ACHN (cell line): ENCODE measurements at places on chromosomes 3 and 15.

DNA sequence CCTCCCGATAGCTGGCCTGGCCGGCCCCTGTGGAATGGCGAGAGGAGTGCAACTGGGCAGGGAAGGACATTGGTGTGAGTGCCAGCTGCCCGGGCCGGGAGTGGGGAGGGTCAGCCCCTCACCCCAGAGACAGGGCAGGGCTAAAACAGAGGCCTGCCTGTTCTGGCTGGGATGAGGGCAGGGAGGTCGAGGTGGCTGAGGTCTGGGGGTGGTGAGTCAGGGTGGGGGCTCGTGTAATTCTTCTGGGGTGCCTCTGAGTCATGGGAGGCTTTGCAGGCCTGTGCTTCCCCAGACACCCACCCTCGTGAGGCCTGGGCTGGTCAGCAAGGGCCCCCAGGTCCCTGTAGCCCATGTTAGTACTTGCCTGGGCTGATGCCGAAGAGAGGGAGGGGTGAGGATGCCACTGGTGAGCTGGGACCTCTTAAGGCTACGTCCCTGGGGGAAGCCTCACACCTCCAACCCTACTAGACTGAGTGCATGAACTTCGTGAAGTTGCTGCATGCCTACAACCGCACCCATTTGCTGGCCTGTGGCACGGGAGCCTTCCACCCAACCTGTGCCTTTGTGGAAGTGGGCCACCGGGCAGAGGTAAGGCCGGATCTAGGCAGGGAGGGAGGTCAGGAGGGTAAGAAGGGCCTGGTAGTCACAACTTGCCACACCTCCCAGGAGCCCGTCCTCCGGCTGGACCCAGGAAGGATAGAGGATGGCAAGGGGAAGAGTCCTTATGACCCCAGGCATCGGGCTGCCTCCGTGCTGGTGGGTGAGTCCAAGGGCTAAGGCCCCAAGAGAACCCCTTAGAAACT is 1.7 kb downstream of the SEMA3B start:
- DNase-seq: no peak

DNA sequence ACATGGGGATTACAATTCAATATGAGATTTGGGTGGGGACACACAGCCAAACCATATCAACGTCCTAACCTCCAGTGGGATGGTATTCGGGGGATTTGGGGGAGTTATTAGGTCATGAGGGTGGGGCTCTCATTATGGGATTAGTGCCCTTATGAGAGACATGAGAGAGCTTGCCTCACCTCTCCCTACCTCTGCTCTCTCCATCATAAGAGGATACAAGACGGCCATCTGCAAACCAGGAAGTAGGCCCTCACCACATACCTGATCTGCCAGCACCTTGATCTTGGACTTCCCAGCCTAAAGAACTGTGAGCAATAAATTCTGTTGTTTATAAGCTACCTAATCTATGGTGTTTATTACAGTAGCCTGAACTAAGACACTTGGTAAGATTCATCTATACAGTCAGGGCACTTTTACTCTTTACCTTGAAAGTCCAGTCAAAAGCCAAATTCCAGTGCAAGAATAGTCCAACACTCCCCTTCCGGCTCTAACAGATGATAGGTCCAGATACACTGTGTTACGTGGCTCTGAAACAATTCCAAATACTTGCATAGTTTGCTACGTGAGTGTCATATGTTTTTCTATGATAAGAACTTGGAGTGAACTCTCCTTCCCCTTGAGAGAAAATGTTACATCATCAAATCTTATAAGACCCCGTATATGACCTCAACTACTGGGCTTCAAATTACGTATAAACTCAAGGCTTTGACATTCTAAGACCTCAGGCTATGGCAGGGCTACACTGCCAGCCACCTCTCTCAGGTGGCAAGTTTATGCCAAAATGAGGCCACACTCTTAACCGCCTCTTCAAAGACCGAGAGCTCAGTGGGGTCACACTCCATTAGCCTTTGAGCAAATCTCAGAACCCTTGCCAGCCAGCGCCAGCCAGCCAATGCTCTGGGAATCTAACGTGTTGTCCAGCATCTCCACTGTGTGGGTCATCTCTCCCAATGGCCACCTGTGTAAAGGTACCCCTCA is 129.9 kb downstream of the XXYLT1 start:
- no peak for DNase-seq

GRCh38 chr3:157117875-157118654 is 41.9 kb downstream of the CCNL1 start:
- no peak for DNase-seq

- no peak for DNase-seq
Observed at GRCh38 chr3:50658831-50659230, 15.9 kb upstream of the DOCK3 start.

DNA sequence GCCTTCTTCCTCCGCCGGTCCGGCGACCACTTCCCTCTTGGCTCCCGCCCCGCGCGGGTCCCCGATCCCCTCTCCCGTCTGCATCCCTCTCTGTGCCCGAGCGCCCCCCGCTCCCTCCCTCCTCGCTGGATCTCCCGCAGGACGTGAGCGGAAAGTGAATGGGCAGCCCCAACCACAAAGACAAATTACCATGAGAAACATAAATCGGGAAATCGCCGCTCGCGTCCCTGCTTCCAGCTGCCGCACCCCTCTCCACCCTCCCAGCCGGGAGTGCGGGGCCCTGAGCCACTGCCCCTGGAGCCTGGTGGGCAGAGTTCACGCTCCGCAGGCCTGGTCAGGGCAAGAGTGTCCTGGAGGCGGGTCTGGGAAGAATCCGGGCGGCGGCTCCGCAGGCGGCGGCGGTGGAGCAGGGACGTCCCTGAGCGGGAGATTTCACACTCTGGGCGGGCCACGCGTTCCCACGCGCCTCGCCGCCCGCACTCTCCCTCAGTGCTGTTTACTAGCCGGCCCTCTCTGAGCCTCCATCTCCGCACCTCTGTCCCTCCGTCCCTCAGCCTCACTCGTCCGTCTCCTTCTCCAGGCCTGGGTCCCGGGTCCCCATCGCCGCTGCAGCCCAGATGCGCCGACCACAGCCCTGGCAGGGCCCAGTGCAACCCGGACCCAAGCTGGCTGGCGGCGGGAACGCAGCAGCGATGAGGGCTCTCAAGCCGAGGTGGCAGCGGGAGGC is 835 bp downstream of the SEMA5B start:
- no peak for DNase-seq

- DNase-seq: no peak
Observed at GRCh38 chr3:94303266-94303665, 240.4 kb downstream of the NSUN3 start.

DNA sequence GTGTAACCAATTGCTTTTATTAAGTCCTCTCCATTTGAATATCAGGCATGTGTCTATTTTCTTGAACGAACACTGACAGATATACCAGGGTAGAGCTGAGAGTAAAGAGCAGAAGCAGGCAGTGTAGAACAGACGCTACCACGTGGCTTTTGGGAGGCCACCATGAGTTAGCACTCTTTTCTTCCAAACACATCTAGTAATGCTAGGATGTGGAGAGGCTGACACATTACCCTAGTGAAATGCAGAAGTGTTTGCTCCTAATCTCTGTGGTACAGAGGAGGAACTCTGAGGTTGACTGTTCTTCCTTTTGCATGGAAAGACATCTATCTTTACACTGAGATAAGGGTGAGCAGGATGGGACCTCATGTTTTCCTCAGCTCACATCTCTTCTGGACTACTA is 216.3 kb downstream of the SATB1 start:
- DNase-seq: no peak

DNA sequence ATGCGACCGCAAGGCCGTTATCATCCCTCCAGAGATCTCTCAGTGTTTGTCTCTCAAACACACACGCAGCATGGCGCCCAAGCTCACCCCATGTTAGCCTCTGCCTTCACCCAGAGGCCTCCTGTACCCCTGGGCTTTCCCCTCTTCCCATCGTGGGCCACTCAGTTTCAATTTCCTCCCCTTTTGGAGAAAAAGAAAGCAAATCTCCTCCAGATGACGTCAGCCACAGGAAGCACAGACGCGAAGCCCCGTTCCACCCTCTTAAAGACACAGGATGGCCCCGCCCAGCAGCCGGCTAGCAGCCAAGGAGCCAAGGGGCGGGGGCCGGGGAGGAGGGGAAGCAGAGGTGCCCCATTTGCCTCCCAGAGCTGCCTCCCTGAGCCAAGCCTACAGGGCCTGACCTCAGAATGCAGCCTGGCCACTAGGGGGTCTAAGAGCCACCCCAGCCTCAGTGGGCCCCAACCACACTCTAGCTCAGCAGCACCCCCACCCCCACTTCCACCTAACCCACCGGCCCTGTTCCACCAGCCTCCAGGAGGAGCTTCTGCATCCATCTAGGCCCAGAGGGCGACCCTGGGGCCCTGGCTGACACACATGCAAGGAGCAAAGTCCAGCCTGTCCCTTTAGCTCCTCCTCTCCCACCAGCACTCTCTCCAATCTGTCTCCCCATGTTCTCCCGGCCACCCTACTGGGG is 26.5 kb downstream of the ATRIP start:
- DNase-seq: peak; percentile 94

DNA sequence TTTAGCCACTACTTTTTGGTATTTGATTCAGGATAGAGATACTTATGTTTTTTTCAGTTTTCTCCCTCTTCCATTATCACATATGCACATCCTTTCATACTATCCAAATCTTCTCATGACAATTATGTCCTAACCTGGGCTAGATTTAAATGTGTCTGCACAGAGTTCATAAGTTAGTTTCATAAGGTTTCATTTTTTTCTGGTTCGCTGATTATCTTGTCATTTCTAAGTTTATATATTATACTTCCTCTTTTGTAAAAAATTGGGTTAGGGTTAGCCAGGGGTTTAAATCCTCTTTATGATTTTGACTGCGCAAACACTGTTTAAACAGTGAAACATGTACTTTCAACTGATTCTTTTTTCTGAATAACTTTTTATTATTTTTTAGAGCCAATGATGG is 148.6 kb downstream of the SST start:
- no peak for DNase-seq

GRCh38 chr3:1696669-1697275 is 401.9 kb upstream of the CNTN4 start:
- DNase-seq: no peak

DNA sequence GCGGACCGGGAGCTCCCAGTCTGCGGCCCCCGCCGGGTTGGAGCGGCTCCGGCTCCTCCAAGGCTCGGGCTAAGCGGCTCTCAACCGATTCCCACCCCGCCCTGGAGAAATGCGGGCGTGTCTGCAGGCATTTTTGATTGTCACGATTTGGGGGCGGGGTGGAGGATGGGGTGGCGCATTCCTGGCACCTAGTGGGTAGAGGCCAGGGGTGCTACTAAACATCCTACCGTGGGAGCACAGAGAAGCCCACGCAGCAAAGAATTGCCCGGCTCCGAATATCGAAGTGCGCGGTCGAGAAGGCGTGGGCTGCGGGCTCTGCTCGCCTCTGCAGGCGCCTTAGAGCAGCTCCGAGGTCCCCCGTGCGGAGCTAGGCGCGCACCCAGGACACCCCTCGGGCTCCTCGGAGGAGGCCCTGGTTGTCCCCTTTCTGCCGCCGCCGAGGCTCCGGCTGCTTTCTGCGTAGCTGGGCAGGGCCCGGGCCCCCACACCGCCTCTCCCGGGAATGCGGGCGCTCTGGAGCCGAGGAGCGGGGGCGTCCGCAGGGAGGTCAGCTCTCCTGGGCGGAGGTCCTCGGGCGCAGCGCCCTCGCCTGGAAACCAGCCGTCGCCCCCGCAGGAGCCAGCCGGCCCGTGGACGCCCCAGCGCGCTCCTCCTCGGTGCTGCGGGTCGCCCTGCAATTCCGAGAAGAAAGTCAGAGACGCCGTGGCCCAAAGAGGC is 16.5 kb upstream of the LAMP3 start:
- DNase-seq: peak; percentile 26

GRCh38 chr15:65862682-65863081 is 6.6 kb upstream of the RAB11A start:
- peak; percentile 86 for DNase-seq

GRCh38 chr15:41967506-41968206 is 4.7 kb downstream of the EHD4 start:
- no peak for DNase-seq

- DNase-seq: no peak
Observed at GRCh38 chr3:101532783-101533602, 20.0 kb upstream of the SENP7 start.

DNA sequence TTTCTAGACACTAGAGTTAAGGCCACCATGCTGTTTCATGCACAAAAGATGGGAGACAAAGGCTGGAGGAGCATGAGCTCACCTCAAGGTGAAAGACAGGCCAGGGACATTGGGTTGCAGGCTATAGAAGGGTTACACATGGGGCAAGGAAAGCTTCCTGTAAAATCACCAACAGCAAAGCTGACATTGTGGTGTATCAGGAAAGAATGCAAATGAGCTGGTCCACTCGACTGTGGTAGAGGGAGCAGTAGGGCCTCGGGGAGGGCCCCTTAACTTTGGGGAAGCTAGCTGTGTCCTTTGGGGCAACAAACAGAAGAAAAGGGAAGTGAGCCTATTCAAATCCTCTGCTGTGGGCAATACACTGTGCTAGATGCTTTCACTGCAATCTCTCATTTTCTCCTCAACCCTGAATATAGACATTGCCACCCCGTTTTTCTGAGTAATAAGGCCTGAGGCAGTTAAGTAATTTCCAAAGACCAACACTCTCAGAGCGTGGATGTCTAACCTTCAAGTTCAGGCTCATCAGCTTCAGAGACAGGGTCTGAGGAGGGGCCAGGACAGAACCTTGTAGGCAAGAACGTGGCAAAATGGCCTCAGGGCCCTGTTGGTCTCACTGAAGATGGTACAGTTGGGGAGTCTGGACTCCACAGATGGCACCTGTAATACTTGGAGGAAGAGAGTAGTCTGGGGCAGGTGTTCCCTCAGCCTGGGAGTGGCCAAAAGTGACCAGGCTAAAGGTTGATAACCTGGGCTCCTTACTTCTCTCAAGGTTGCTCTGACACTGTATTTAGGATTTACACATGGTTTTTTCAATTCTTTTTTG is 24.1 kb downstream of the CX3CR1 start:
- no peak for DNase-seq

- DNase-seq: no peak
Observed at GRCh38 chr3:50112462-50112861, 23.7 kb downstream of the RBM5 start.

DNA sequence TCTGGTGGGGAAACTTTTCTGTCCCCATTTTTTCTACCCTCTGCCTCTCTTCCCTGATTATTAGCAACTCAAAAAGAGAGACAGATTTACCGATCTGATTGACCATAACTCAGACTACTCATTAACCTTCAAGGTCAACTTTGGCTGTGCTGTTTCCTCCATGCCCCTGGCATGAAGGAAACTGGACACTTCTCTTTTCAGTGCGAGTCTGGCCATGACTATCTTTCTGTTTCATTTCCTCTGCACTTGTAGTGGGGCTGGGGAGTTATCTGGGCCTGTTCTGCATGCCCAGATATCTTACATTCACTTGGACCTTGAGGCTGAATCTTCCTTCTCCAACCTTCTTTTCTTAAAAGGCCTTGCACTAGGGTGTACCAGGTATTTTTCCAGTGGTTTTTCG is 76.9 kb upstream of the SLCO2A1 start:
- DNase-seq: no peak

GRCh38 chr3:42790714-42791229 is 13.5 kb downstream of the HIGD1A start:
- no peak for DNase-seq

DNA sequence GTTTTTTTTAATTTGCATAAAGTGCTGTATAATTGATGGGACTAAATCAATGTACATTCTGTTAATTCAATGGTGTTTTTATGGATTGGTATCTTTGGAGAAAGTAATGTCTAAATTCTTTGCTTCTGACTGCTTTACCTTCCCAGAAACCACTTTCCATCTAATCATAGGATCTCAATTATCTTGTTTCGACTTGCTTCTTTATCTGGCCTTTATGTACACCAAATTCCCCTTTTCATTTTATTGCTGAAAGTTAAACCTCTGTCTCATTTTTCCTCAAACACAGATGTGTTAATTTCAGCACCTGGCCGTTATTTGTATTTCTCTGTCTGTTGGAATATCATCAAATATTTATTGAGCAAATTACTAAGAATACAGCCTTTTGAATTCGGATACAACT is 287.3 kb upstream of the GBE1 start:
- no peak for DNase-seq

GRCh38 chr3:141218162-141218835 is 13.3 kb upstream of the PXYLP1 start:
- DNase-seq: no peak
